ENCODE measurements at places on chromosomes 3 and 15. TPM values are rescaled to one million over a fixed set of nuclear protein-coding genes. Genes with fewer than 3 reads are reported as not detected.

DNA sequence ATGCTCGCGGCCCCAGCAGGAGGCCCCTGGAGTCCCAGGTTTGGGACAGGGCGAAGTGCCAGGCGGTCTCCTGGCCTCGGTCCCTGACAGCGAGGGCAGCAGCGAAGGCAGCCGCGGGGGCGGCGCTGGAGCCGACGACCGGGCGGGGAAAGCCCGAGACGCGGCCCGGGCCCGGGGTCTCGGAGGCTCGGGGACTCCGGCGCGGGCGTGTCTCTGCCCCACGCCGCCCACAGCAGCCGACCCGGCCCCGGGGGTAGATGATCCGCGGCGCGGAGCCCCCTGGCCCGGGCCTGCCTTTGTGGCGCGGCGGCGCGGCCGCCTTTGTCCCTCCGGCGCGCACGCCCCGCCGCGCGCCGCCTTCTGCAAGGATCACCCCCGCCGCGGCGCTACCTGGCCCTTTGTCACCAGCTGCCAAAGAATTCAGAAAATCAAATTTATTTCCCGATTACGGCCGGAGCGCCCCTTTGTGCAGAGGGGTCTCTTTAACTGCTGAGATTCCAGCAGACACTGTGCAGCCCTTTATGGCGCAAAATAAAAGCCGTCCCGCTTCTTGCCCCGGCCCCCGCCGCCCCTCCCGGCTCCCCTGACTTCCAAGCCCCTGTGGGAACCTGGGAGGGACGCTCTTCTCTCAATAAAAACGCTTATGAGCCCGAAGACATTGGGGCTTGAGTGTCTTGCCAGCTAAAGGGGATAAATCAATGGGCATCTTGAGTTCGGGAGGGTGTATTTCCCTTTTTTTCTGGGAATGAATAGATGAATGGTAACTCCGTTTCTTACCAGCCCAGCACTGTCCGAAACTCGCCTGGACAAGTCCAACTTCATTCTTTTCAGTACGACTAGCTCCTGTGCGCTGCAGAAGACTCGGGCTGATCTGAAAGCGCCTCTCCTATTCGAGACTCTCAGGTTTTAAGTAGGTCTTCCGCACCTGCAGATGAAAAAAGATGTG lies 68.4 kb downstream of the HES1 start:
- no peaks in the 10 kb centered on the region for H3K27me3 ChIP-seq
- H3K4me1 ChIP-seq = peaks cover 3% of the 10 kb centered on the region
- H3K36me3 ChIP-seq = no peaks in the 10 kb centered on the region
- DNase-seq = peak; percentile 27
- peak overlapping the region; percentile 50 for H3K4me3 ChIP-seq

DNA sequence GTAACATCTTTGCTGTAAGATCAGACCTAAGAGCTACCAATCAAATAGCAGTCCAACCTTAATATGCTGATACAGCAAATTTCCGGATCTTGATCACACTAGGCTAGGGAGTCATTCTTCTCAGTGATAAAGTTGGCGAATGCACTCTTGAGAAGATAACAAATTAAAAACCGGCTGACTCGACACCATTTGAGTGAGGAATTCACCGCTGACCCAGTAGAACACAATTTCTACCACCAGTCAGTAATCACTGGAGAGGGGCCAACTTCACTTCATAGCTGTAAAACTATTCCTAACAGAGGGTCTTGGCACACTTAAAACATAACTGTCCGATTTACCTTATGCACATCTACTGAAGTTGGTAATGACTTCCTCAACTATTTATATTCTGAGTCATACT lies 47.2 kb downstream of the MEIS2 start:
- no peaks in the 10 kb centered on the region for H3K27me3 ChIP-seq
- H3K36me3 ChIP-seq = peaks cover 3% of the 10 kb centered on the region
- H3K4me1 ChIP-seq = no peaks in the 10 kb centered on the region
- no peak overlapping the region for H3K4me3 ChIP-seq
- no peak for DNase-seq

DNA sequence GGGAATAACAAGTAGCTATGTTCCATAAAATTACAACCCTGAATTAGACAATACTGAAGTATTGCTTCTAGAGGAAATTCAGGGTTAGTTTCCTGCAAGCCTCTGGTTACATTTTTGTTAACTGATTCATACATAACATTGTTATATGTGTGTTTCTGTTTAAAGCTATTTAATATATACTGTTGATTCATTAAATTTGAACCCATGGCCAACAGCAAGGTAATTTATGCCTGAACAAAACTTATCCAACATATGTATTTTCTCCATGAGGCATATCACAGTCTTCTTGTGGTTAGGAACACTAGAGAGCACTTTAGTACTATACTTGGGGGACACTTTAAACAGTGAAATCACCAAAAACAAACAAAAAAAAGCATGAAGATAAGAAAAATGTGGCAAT lies 47.7 kb upstream of the PTX3 start:
- no peaks in the 10 kb centered on the region for H3K36me3 ChIP-seq
- no peak for DNase-seq
- H3K4me3 ChIP-seq = no peak overlapping the region
- H3K27me3 ChIP-seq = no peaks in the 10 kb centered on the region
- H3K4me1 ChIP-seq = no peaks in the 10 kb centered on the region
- H3K27ac ChIP-seq = no peak overlapping the region

DNA sequence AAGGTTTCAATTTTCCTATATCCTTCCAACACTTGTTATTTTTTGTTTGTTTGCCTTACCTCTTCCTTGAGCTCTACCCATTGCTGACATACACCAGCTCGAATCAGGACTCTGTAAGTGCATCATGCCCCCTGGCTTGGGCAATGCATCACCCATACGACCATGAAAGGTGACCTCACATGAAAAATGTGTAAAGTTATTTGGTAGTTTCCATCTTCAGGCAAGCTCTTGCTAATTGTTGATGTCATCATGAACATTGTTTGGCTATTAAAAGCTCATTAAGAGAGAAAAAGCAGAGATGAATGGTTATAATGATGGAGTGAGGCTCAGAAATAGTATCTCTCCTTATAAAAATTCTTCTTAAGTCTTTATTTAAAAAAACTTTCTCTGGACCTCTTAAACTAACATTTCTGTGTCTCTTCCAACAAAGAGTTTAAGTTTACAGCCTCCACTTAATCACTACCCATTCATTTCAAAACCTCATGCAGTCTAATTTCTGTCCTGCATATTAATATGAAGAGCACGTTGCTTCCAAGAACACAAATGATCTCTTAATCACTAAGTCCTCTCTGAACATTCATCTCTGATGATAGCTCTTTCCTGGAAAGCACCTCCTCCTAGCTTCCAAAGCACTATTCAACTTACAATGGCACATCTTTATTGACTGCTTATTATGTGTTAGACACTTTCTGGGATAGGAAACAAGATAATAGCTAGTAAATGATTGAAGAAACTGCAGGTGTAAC lies 236.3 kb downstream of the NFKBIZ start:
- no peak overlapping the region for H3K27ac ChIP-seq
- no peaks in the 10 kb centered on the region for H3K27me3 ChIP-seq
- H3K36me3 ChIP-seq = no peaks in the 10 kb centered on the region
- H3K4me1 ChIP-seq = no peaks in the 10 kb centered on the region
- no peak overlapping the region for H3K4me3 ChIP-seq
- DNase-seq = no peak

DNA sequence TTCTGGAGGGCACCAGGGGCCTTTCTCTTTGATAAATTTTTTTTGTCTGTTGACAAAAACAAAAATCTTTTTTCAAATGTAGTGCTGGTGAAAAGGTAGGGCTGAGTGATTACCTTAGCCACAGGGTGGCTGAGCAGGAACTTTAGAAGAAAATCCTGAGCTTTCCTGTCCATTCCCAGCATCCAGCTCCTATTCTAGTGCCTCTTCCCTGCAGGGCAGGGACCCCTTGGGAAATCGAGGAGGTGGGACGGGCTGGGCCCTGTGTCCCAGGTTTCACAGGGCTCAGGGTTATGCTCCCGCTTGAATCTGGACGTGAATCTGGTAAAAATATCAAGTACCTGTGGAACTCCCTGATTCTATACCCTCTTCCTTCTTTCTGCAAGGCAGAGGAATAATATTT lies 31.7 kb downstream of the EDEM1 start:
- no peaks in the 10 kb centered on the region for H3K36me3 ChIP-seq
- H3K4me1 ChIP-seq = no peaks in the 10 kb centered on the region
- no peak overlapping the region for H3K27ac ChIP-seq
- DNase-seq = no peak
- H3K27me3 ChIP-seq = no peaks in the 10 kb centered on the region
- no peak overlapping the region for H3K4me3 ChIP-seq

NR2E3 gene
- 4.3 TPM for total RNA-seq

Data from testis (tissue), 5 donors.